Left forelimb (tissue), 1 donor: ENCODE measurements at places on chromosomes 5 and 9.

GRCh38 chr5:121628783-121629182, 222.9 kb upstream of the FTMT start:
- DNase-seq = no peak

GRCh38 chr5:107680799-107681198, 10.1 kb upstream of the EFNA5 start:
- DNase-seq = no peak

DNA sequence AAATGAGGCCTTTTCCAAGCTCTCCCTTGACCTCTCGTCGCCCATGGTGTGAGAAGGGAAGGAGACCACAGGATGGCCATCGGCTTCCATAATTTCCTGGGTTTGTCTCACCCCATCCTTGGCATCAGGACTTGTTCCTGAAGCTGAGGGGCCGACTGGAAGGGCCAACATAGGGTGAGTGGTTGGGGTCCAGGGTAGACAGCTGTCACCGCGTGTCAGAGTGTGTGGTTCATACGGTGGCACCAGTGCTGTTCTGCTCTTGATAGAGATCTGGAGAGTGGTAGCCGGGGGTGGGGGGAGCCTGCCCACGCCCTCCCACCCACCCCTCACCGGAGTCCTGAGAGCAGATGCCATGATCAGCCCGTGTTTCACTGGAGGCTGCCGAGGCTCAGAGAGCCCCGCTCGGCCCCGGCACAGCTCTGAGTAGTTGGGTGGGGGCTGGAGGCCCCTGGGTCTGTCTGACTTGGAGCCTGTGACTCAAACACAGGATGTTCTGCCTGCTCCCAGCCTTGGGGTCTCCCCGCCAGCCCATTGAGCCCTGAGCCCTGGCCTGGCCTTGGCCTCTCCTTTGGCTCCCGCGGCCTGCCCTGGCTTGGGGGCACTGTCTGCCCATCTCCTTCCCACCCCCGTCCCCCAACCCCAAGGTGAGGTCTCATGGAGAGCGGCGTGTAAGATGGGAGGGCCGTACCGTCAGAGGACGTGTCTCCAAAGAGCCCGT, 53.1 kb upstream of the IER5L start:
- DNase-seq = no peak

- no peak for DNase-seq
Observed at GRCh38 chr9:103798620-103799019, 295.5 kb upstream of the SMC2 start.

DNA sequence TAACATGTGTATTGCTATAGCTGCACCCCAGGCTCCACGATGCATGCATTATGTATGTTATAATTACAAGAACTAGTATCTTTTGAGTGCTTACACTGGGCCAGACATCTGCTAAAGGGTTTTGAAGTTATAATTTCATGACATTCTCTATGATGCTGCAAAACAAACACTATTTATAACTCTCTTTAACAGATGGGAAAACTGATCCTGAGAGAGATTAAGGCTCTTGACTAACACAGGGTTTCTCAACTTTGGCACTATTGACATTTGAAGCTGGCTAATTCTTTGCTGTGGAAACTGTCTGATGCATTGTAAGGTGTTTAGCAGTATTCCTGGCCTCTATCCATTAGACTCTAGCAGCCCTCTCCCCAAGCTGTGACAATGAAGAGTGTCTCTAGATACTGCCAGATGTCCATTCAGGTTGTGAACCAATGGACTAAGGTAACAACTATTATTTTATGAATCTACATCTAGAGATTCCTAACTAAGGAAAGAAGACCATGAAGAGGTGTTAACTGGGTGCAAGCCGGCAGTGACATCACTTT, 258.6 kb downstream of the ASTN2 start:
- DNase-seq = no peak

DNA sequence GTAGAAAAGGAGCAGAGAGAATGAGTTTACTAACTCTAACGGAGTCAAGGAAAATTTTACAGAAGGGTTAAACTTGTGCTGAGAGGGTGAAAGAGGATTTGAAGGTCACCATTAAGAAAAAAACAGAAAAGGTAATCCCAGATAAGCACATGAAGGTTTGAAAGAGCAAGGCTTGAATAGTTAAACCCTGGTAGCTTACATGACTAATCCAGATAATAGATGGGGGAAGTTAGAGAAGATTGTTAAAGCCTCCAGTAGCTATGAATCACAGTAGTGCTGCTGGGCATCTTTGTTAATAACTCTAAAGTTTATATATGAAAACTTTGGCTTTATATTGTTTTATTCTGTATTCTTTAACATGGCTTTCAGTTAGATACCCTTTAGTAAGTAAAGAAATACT, 354.5 kb upstream of the FTMT start:
- DNase-seq = no peak

DNA sequence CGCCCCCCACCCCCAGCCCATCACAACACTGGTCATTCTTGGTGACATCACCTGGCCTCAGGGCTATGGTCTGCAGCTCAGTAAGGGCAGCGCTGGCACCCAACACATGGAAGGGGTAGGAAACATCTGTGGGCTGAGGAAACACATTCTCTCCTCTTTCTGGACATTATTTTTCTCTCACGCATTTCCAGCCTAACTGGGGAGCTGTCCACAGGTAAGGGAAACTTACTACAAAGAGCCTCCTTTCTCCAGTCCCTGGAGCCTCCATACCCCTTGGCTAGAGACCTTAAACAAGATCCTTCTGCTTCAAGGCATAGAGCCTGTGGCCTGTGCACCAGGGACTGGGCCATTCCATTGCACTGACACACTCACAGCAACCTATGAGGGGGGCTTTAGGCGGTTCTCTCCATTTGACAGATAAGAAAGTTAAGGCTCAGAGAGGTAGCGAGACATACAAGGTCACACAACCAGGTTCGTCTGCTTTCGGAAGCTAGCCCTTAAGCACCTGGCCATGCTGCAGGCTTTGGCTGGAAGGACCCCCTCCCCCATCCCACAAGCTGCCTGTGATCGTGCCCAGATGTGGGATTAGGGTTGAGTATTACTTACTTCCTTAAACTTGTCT, 40.7 kb downstream of the CXXC5 start:
- DNase-seq = no peak
